ENCODE measurements at places on chromosomes 3 and 15.

DNA sequence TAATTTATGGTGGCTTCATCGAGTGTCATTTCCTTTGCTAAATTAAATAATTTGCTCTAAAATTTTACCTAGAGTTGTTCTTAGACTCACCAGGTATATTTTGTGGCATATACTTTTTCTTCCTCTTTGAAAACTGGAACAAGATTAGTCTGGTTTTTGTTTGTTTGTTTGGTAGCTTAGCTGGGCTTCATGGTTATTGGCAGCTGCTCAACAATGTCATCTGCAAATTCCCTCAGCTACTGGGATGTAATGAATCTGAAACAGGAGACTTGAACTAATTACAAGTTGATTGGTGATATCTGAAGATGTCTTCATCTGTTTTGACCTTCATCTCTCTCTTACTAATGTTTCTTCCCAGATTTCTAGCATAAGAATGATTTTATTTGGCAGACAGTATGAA lies 270.5 kb upstream of the P2RY1 start:
- no peak for DNase-seq

- no peak for DNase-seq
These were observed 116.9 kb downstream of the SLC9A9 start for GRCh38 chr3:143731320-143731719.

GRCh38 chr15:94272251-94272898 lies 41.0 kb downstream of the MCTP2 start:
- DNase-seq = no peak

DNA sequence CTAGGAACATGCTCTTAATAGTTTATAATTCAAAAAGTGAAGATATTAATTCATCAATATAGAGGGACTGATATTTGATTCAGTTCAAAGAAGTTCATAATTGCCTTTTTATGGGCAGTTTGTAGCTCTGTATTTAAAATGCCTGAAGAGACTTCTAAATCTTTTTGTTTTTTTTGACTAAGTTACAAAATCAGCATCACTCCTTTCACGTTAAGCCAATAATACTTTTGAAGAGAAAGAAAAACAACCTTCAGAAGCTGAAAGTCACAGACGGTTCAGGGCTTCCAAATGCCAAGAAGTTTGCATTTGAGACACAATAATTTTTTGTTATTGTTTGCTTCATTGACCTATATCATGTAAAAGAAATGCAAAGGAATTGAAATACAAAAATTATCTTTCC lies 394.6 kb upstream of the NR2F2 start:
- no peak for DNase-seq

GRCh38 chr3:166435469-166436057 lies 598.3 kb upstream of the BCHE start:
- DNase-seq = no peak

- no peak for DNase-seq
These were observed 27.7 kb downstream of the SRPRB start for GRCh38 chr3:133833267-133833666.

GRCh38 chr3:3127432-3128010 lies 781 bp downstream of the TRNT1 start:
- no peak for DNase-seq

GRCh38 chr15:39583596-39584265 lies 2.9 kb downstream of the THBS1 start:
- no peak for DNase-seq

DNA sequence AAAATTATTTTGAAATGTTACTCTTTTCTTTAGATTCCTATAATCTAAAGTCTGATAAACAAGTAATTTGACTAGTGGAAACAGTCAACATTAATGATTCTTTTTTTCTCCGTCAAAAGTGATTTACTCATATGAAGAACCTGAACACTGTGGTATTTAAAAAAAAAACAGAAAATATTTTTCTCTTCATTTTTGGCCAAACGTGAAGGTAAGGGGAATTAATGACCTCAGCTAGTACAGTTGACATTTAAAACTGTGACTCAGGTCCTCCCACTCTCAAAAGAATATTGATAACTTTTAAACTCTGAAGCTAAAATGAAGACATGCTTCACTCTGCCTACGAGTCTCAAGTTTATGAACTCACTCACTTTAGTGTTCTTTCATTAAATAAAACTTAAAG lies 34.5 kb downstream of the TIGIT start:
- DNase-seq = no peak

GRCh38 chr3:187181454-187182170 lies 15.7 kb upstream of the RTP1 start:
- DNase-seq = no peak

GRCh38 chr15:72285927-72286516 lies 13.7 kb upstream of the PARP6 start:
- DNase-seq = no peak

DNA sequence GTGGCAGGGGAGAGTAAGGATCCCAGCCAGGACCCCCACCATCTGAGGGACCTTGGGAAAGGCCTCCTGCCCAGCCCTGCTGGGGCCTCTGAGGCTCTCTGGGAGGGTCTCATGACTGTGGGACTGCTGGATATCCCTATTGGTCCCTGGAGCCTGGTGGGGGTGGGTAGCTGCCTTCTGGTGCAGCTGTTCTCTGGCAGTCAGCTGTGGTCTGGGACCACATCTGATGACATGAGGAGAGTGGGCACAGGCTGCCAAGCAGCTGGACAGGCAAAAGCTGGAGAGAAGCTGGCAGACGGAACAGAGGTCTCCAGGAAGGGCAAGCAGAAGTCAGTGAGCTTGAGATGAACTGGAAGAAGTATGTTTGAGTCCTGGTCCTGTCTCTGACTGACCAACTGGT lies 22.4 kb downstream of the PLEKHO2 start:
- DNase-seq = no peak

GRCh38 chr3:184583578-184584451 lies 22.2 kb downstream of the EPHB3 start:
- no peak for DNase-seq

- DNase-seq = no peak
These were observed 465.4 kb downstream of the GBE1 start for GRCh38 chr3:81295906-81296577.

- no peak for DNase-seq
These were observed 20.4 kb upstream of the ACTL6A start for GRCh38 chr3:179542375-179542774.

DNA sequence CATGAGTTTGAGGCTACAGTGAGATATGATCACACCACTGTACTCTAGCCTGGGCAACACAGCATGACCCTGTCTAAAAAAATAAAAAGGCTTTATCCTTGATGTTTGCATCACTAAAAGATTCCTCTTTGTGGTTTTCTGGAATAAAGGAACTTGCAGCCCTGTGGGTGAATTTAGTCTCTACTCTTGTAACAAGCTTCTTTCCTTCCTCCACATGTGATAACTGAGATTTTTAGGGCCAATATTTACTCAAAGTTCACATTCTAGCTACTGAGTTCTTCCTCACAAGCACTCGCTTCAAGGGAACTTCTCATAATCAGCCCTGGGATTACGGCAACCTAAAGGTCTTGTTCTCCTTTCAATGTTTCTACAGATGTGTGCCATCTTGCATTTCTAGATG lies 24.6 kb downstream of the COMMD2 start:
- no peak for DNase-seq

GRCh38 chr15:26391567-26392194 lies 381.2 kb downstream of the GABRB3 start:
- no peak for DNase-seq

DNA sequence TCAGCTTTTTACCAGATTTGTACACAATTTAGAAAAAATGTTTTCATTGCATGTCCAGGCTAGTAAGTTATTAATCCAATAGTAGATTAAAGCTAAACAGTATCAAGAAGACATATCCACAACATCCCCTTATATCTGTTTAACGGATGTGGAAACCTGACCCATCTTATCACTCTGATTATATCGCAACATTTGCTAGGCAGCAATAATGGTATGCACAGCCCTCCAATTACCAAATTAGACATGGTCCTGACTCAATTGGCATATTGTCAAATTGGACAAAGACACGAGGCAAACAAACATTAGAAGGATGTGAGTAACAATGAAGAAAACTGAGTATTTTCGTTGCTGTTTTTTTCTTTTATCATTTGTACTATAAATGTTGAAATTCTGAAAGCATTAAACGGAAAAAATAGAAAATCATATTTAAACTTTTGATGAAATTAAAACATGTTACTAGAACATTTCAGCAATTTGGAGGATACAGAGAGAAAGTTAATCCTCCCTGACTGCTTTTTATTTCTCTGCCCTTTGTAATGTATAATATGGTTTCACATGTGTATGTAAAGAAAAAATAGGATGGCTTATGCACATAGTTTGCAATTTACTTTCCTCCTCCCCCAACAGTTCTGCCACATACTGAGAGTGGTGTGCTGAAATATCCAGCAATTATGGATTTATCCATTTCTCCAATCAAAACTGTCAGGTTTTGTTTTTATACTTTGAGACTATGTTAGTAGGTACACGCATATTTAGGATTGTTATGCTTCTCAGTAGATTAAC lies 633.7 kb downstream of the ZIC1 start:
- DNase-seq = no peak

DNA sequence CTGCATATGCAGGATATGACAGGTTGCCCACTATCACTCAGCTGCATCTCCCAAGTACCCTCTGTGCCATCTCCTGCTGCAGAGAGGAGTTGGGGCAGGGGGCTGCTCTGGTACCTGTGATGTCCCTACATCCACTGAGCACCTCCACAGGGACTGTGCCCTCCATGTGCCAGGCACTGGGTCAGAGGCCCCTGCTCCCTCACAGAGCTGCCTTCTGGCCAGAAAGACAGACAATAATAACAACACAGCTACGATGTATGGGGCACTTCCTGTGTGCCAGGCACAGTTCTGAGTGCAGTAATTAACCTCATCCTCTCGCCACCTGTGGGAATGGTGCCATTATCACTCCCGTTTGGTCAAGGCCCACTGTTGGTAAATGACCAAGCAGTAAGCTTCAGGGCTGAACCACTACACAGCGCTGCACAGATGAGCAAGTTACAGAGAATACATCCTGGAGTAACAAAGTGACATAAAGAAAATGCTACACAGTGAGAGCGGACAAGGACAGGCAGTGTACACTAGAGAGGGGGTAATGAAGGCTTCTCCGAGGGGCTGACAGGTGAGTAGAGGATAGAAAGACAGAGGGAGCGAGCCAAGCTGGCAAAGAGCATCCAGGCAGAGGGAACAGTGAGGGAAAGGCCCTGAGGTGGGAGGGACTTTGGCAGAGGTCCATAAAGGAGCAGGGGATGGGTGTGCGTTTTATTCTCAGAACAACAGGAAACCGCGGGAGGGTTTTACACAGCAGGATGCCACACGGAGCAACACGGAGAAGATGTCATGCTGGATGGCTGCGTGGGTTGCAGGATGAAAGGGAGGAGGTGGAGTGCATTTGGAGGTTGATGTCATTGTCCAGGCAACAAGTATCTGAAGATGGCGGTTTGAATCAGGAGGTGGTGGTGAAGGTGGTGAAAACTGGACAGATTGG lies 13.6 kb downstream of the WNT7A start:
- no peak for DNase-seq

- no peak for DNase-seq
These were observed 265.5 kb downstream of the NR2F2 start for GRCh38 chr15:96595951-96596350.

DNA sequence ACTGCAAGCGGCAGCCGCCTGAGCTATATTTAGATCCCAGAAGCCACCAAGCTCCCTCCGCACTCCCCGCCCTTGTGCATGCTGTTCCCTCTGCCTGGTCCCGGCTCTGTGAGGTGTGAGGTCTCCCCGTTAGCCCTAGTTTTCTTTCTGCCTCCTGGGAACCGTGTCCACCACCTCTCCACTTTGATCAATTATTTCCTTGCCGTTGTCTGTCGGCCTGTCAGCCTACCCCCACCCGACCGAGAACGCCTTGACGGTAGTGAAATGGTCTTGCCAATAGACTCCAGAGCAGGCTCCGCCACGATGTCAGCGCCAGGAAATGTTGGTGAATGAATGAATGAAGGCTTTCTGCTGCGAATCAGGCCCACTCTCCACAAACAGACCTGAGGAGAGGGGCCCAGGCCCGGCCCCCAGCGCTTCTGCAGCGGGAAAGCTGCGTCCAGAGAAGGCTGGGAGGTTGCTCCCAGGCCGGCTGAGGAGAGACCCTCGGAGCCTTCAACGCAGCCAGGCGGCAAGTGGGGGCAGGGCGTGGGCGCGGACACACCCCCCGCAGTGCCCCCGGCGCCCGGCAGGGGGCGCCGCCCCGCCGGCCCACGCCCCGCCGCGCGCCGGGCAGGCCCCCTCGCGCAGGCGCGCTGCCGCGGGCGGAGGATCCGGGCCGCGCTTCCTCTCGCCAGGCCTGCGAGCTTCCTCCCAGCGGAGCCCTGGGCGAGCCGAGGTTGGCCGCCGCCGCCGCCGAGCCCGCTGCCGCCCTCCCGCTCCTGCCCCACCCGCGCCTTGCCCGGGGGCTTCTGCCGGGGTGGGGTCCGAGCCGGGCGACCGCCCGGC lies at the start of gene CSK:
CSK (plus strand) TSS at position 650 of the 828 bp plus-strand sequence. CDS start 16,218 bp downstream, outside the sequence.
- no peak for DNase-seq

- DNase-seq = no peak
These were observed 50.8 kb upstream of the PSMD6 start for GRCh38 chr3:64074060-64074459.

- DNase-seq = peak; percentile 68
These were observed 4.2 kb downstream of the PLXND1 start for GRCh38 chr3:129602309-129602708.

- no peak for DNase-seq
These were observed 128.4 kb downstream of the ASB7 start for GRCh38 chr15:100730655-100731266.

DNA sequence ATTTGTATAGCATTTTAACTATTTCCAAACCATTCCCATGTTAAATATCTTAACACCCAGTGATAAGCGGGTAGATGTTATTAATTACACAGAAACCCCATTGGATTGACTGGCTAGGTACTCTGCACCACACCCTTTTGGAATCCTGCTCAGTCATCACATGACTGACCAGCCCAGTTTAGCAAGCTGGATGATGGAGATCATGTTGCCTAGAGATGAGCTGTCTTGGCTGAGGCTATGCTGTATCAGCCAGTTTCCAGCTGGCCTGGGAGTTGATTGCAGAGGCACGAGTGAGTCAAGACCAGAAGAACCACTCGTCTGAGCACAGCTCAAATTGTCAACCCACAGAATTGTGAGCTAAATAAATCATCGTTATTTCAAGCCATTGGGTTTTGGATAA lies 124.6 kb downstream of the ZNF621 start:
- DNase-seq = no peak

- DNase-seq = no peak
These were observed at the start of gene LMAN1L for GRCh38 chr15:74812533-74812932. Gene LMAN1L, plus strand, starts transcription at chr15:74812835. Its CDS starts 20 bp downstream, at chr15:74812855.

- DNase-seq = no peak
These were observed 40.9 kb upstream of the EPHB1 start for GRCh38 chr3:134753999-134754742.

DNA sequence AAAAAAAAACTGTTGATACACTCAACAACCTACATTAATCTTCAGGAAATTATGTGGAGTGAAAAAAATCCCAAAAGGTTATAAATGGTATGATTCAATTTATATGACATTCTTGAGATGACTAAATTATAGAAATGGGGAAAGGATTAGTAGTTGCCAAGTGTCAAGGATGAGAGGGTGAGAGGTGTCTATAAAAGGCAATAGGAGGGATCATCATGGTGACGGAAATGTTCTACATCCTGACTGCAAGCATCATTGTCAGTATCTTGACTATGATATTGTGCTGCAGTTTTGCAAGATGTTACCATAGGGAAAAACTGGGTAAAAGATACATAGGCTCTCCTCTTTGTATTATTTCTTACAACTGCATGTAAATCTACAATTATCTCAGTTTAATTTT lies 125.6 kb downstream of the FRMD5 start:
- DNase-seq = no peak

- no peak for DNase-seq
These were observed 162.7 kb downstream of the FGF12 start for GRCh38 chr3:192564611-192565010.

- no peak for DNase-seq
These were observed 113.8 kb upstream of the STRIT1 start for GRCh38 chr3:155407331-155407730.

- no peak for DNase-seq
These were observed 200.8 kb upstream of the TMCO5A start for GRCh38 chr15:37733628-37734027.

All from NCI-H510A (cell line).